Posterior vena cava (tissue), 2 donors: ENCODE measurements at places on chromosomes 16 and 17. TPM values are rescaled to one million over a fixed set of nuclear protein-coding genes. Genes with fewer than 3 reads are reported as not detected.
A peak's percentile ranks its signal among the peaks of the same experiment; 100 is the strongest.

CCDC144A gene
- total RNA-seq = 11.9 TPM

EVPL gene
- 1.3 TPM for total RNA-seq

PYDC1 gene
- total RNA-seq = not detected

EVPLL gene
- not detected for total RNA-seq

CDH3 gene
- total RNA-seq = 2.9 TPM

PLA2G10 gene
- not detected for total RNA-seq

PNMT gene
- 3.1 TPM for total RNA-seq

SNX20 gene
- total RNA-seq = 2.7 TPM

KRT33B gene
- total RNA-seq = not detected

MT4 gene
- total RNA-seq = not detected

LRRC3C gene
- total RNA-seq = not detected

DNA sequence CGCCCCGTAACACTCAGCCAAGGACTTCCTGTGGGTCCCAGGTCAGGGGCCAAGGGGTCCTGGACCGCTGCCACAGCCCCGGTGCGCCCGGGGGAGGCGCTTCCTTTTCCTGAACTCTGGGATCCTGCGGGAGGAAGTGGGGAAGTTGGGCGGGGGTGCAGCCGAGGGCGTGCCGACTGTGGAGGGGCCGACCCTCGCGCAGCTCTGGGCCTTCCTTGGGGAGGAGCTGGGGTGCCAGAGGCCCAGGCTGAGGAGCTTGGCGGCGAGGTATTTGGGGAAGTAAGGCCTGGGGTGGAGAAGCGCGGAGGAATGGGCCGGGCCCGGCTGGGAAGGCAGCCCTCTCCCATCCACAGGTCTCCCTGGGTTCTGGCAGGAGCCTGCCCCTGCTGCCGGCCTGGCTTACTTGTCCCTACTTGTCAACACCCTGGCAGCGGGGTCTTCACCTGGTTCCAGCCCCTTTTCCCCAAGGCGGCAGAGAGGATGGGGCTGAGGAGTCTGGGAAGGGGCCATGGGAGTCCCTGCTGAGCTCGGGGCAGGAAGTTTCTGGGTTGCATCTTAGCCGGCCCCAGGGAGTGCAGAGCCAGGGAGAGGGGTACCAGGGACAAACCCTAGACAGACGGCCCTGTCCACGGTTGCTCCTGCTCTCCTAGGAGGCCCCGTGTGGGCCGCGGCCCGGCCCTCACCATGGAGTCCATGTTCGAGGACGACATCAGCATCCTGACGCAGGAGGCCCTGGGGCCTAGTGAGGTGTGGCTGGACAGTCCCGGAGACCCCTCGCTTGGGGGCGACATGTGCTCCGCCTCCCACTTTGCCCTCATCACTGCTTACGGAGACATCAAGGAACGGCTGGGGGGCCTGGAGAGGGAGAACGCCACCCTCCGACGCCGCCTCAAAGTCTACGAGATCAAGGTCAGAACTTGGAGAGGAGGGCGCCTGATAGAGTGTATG is 1.7 kb downstream of the TBKBP1 start:
- DNase-seq = peak; percentile 90

GRCh38 chr16:51161440-51162195 is 10.5 kb upstream of the SALL1 start:
- DNase-seq = no peak

DNA sequence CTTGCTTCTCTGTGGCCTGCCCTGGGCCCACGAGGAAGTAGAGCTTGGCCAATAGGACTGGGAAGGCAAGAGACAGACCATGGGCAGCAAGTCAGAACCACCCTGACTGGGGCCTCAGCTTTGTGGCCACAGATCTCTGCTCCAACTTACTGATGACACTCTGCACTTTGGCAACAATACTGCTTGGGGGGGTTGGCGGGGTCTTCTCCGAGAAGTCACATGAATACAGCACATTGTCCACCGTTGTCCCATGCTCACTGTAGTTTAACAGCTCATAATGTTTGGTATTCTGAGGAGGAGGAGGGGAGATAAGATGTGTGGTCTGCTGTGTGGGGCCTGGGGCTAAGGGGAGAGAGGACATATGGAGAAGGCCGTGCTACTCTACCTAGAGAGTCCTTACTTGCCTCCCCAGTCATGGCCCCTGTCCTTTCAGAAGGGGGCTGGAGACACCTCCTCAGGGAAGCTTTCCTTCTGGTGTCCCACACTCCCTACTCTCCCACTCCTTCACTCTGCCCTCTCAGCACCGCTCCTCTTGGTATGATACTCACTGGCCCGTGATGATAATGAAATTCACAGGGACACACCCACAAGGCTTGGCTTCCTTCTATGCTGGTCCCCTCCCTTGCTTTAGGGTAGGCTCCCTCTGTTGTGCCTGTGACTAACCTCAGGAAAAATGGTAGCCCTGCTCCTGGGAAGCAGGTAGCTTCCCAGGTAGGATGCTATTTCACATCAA is 4.0 kb upstream of the DHRS13 start:
- no peak for DNase-seq

- DNase-seq = peak; percentile 72
Measured at GRCh38 chr17:76147211-76148014, 6.4 kb upstream of the FOXJ1 start.

DNA sequence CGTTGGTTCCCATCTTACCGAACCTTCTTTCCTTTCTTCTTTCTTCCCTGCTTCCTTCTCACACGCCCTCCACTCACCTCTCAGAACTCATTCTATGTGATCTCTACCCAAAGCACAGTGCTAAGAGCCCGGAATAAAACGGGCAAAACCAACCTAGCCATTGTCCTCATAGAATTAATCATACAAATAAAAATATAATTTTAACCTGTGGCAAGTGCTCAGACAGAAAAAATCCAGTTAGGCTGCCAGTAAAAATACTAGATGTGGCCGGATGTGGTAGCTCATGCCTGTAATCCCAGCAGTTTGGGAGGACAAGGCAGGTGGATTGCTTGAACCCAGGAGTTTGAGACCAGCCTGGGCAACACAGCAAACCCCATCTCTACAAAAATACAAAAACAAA is 27.0 kb downstream of the BMERB1 start:
- DNase-seq = no peak

GRCh38 chr16:50448522-50448921 is 79.7 kb upstream of the BRD7 start:
- DNase-seq = peak; percentile 43

DNA sequence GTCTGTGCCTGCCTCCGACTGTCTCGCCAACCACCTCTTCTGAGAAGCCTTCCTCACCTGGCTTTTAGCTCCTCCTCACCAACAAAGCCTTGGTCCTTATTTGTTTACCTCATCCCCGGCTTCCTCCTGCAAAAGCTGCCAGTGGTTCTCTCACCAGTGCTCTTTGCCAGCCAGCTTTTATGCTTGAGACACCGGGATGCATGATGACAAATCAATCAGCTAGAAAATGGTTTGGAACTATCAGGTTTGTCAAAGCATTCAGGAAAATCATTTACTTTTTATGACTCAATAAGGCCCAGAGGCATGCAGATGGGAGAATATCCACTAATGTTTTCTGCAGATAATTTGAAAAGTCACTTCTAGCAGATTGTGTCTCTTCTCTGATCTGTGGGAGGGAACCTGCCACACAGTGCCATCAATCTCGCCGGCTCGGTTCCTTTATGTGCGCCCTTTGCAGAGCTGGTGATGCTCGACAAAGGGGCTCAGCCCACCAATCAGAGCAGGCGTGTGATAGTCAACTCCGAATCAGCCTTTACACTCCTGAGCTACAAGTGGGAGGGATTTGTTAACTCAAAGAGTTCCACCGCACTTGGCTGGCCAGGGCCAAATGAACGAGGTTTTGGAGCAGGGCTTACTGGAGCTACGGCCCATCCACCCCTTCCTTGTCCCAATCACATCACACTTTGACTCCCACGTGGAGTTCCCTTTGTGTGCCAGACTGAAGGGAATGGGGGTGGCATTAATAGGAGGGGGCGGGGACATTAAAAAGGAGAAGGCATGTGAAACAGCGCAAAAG is 85.8 kb downstream of the MRC2 start:
- peak; percentile 24 for DNase-seq

DNA sequence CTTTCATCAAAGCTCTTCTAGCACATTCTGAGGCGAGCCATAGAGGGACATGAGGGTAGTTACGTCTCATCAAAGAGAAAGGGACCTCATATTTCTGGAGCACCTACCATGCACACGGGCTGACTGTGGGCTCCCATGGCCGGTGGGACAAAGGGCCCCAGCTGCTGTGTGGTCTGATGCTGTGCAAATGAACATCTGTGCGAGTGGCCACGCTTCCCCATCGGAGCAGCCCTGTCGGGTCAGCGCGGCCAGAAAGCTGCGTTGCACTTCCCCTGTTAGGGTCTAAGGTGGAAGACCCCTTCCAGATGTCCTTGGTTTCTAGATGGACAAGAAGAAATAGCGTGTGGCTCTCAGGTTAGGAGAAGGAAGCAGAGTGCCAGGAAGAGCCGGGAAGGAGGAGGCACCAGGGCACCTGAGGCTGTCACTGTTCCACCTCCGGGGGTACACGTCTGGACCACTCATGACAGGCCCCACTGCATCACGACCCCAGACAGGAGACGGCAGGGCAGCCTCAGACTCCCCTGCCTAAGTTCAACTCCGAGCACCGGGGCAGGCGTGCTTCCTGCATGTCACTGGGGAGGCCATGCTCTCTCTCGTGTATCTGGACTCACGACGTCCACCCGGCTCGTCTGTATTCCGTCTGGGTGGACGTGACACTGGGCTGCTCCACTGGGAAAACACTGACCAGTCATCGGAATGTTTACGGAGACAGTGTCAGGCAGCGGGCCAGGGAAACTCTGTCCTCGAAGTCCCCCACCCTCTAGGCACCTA is 8.5 kb upstream of the BAIAP2 start:
- no peak for DNase-seq

DNA sequence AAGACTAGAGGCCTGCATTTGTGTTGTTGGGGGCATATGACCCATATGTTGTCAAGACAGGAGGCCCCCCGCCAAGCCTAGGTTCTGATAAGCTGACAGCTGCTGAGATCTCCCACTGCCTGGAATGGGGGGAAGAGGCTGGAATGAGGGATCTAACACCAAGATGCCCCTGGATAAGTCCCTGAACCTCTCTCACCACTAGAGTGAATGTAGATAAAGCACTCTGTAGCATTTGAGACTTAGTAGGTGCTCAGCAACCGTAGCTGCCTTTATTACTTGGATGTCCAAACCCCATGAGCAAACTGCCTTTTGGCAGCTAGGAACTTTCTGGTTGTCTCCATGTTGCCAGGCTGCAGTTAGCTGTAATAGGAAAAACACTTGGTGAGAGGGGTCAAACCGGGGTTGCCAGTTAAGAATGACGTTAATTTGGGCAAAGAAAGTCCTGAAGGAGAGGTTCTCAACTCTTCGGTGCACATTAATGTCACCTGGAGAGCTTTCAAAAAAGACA is 4.4 kb upstream of the RASL10B start:
- no peak for DNase-seq

GRCh38 chr16:57279780-57280638 is 4.5 kb downstream of the PLLP start:
- no peak for DNase-seq

GRCh38 chr17:70137451-70138230 is 31.7 kb upstream of the KCNJ2 start:
- no peak for DNase-seq

DNA sequence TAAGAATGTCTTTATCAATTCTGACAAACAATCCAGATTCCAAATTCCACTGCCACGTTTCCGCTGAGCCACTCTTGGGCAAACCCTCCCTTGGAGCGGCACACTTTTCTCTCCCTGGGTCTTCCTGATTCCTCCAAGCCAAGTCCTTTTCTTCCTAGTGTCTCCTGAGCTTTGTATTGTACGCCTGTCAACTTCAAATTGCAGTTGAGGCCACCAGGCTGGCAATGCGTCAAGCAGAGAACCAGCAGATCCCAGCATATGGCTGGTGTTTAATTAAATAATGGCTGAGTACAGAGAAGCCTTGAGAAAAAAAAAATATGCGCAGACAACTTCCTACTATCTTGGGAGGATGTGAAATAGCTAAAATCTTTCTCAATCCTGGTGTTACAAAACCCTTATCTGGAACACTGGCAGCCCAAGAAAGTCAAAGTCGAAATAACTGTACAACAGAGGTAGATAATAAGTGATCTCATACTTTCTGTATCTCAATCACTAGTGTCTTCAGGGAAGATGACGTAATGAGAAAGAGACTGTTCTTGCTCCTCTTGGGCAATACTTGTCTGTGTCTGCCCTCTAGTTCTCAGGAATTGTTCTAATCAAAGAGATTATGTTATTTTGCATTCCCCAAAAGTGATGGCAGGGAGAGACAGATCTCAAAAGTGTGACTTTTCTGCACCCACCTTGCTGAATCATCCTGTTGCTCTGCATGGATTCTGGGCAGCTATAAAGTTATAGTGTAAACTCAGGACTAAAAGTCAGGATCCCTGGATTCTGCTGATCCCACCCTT is 15.0 kb downstream of the SMIM36 start:
- no peak for DNase-seq

DNA sequence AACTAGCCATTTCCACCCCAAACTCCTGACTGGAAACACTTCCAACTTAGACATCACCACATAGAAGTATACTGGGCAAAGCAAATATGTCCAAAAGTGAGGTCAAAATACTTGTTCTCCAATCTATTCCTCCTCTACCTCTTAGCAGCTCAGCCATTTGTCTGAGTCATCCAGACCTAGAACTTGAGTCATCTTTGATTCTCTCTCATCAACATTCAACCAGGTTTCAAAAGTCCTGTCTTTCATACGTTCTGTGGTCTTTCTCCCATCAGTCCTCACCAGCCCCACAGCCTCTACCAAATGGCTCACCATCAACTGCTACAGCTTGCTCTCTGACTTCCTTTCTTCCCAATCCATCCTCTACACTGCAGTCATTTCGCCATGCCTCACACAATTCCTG is 6.8 kb downstream of the ANKFY1 start:
- no peak for DNase-seq

DNA sequence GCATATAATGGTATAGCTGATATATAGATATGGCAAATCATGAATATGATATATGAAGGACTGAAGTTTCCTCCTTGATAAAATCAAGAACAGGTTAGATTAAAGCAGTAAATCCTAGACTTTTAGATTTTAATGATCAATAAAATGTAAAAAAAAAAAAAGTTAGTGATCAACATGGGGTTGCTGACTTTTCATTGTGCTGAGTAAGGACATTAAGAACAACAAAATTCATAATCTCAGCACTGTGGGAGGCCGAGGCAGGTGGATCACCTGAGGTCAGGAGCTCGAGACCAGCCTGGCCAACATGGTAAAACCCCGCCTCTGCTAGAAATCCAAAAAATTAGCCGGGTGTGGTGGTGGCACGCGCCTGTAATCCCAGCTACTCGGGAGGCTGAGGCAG is 10.4 kb upstream of the CHD3 start:
- DNase-seq = peak; percentile 14

GRCh38 chr16:7083096-7083495 is 249.5 kb upstream of the RBFOX1 start:
- no peak for DNase-seq

DNA sequence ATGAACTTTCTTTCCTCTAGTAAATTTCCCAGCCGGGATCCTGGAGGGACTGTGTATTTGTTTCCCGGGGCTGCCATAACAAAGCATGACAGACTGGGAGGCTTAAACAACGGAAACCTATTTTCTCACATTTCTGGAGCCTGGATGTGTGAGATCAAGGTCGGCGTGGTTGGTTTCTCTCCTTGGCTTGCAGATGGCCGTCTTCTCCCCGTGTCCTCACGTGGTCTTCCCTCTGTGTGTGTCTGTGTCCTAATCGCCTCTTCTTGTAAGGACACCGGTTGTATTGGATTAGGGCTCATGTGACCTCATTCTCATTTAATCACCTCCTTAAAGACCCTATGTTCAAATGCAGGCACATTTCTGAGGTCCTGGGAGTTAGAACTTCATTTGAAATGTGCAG is 22.0 kb upstream of the USP10 start:
- DNase-seq = peak; percentile 20

- peak; percentile 50 for DNase-seq
Measured at GRCh38 chr17:66747578-66748275, 87.2 kb upstream of the CACNG5 start.
